Stimulated activated CD8-positive, alpha-beta memory T cell treated with anti-CD3 and anti-CD28 coated beads, Interleukin-7, amount 100 ng/mL, for 48 hours (primary cell): ENCODE measurements at places on chromosomes 16 and 17.

GRCh38 chr17:73293480-73293911 lies 18.3 kb downstream of the CDC42EP4 start:
- DNase-seq: no peak

GRCh38 chr17:70242781-70243437 lies 73.6 kb downstream of the KCNJ2 start:
- no peak for DNase-seq

- DNase-seq: no peak
Observed at GRCh38 chr17:28511858-28512461, 5.8 kb downstream of the FOXN1 start.

- DNase-seq: no peak
Observed at GRCh38 chr17:27489045-27489715, 32.9 kb downstream of the KSR1 start.

GRCh38 chr16:50762241-50762640 lies 20.4 kb downstream of the CYLD start:
- no peak for DNase-seq
